ENCODE measurements at places on chromosomes 3 and 15.

- no peak for DNase-seq
These were observed 179.3 kb downstream of the FRMD5 start for GRCh38 chr15:44015545-44016305.

DNA sequence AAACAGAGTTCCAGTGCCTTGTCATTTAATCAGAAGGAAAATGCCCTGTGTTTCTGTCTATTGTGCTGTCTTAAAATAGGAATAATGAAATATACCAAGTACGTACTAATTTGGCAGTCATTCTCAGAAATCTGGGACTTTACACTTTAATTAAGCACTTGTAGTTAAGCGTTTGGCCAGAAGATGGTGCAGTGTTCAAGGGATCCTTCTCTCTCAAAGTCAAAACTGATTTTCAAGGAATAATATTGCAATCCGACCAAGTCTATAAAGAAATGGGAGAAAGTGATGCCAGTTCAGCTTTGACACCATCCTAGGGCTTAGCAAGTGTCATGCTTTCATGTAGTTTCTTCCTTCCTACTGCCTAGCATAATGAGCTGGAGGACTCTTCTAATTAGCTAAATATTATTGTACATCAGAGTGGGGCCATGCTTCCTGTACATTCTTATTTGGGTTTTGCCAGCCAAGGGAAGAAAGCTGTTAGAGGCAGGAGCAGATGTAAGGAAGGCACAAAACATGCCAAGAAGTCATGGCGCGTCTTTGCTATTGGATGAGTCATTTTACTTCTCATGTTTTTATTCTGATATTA is 64.8 kb downstream of the SAMMSON start:
- DNase-seq, result no peak

GRCh38 chr3:72897758-72898007 is 9.8 kb downstream of the GXYLT2 start:
- no peak for DNase-seq

DNA sequence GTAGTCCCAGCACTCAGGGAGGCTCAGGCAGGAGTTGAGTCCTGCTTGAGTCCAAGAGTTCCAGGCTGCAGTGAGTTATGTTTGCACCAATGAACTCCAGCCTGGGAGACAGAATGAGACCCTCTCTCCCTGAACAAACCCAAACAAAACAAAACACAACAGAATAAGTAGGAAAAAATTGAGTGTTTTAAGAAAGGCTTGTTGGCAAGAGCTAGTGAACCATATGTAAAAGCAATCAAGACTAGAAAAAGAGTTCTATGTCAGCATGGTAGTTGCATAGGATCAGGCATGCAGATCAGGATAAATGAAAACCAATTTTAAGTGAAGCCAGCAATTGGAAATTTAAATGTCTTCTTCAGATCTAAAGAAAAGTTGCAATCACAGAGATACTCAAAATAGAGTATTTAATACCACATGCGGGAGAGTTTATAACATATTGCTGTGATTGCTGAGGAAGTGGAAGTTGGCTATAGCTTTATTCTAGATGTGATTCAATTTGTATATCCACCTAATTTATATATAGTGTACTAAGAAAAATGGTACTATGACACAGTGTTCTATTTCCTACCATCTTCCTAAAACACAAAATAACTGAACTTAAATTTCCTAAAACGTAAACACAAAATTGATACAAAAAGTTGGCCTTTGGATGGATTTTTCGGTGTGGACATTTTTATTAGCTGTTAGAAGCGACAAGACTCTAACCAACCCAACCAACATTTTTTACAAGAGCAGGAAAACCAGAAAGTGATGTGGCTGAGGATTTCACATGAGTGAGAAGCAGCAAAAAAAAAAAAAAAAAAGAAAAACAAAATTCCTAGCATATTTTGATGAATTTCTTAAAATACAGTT is 101.9 kb upstream of the ROBO1 start:
- no peak for DNase-seq

GRCh38 chr15:34014556-34014955 is 24.4 kb downstream of the AVEN start:
- DNase-seq, result no peak

DNA sequence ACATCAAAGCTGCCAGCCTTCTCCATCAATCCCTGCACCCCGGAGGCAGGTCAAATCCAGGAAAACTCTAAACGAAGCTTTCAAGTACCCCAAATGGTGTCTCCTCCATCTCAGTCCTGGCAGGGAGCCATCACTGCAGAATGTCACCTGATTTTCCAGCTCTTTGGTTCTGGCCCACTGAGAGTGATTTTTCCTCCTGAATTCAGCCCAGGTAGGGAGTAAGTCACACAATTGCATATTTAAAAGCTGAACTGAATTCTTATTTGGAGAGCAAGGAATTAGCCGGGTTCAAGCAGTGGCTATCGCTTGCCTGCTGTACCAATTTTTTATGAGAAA is 5.3 kb downstream of the RFTN1 start:
- DNase-seq, result no peak

DNA sequence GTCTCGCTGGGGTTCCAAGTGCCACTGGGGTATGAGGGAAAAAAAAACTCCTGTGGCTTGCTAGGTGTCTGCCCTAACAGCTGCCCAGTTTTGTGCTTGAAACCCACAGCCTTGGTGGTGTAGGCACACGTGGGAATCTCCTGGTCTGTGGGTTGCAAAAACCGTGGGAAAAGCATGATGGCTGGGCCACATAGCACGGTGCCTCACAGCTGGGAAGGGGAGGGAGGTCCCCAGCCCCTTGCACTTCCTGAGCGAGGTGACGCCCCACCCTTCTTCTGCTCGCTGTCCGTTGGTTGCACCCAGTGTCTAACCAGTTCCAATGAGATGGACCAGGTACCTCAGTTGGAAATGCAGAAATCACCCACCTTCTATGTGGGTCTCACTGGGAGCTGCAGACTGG is 144.3 kb downstream of the KBTBD8 start:
- no peak for DNase-seq

- DNase-seq, result no peak
These were observed 56.8 kb downstream of the IGSF11 start for GRCh38 chr3:118977671-118978392.

- DNase-seq, result no peak
These were observed 55.6 kb downstream of the CGGBP1 start for GRCh38 chr3:88003115-88003755.

GRCh38 chr15:90413411-90414379 is 25.7 kb downstream of the IQGAP1 start:
- no peak for DNase-seq

- DNase-seq, result no peak
These were observed 34.3 kb downstream of the DNAJB8 start for GRCh38 chr3:128432301-128432970.

DNA sequence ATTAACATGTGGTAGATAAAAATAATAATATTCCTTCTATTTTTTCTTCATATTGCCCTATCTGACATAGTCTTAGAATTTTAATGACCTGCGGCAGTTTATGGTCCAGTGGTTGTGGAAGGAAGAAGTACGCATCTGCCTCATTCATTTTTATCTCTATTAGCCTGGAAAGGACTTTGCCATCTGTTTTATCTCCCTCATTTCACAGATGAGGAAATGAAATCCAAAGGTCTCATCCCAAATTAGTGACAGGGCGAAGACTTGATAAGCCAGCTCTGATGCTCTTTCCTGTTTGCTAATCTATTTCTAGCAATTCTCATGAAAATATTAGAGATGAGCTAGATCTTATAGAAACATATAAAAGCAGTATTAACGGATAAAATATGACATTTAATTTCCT is 113.3 kb downstream of the KLHL25 start:
- DNase-seq, result no peak

- no peak for DNase-seq
These were observed 61.1 kb downstream of the DIPK2A start for GRCh38 chr3:144032531-144033239.

GRCh38 chr3:59404851-59405250 is 355.0 kb upstream of the CFAP20DC start:
- no peak for DNase-seq

DNA sequence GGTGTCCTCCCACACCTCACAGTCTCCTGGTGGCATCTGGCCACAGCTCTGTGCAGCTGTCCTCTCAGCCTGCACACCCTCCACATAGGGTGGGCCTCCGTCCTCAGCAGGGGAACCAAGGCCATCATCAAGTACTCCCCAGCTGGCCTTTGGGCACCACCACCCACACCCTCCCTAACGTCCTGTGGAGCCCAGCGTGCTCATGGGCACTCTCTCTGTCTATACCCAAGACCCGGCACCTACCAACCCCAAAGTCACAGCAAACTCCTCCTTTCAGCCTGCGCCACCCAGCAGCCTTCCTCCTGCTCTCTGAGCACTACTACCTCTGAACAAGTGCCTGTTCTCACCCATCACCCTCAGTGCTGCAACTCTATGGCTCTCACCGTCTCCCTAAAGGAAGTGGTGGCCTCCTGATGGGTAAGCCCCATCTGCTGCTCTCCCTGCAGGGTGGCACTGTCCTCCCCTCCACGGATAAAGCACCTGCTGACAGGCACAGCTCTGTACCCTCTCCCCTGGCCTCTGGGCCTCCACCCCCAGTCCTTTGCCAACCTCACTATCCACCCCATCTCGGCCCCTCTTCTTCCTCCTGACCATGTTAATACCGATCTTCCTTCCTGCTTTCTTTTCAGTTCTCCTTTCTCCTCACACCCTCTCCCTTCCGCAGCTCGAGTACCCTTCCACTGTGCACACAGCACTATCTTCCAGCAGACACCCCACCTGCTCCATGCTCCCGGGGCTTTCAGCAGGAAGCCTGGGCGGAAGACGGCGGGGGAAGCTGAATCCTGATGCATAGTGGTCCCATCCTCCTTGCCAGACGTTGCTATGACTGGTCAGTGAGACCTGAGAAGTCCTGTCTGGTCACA is 31.5 kb downstream of the SLC41A3 start:
- peak; percentile 23 for DNase-seq

DNA sequence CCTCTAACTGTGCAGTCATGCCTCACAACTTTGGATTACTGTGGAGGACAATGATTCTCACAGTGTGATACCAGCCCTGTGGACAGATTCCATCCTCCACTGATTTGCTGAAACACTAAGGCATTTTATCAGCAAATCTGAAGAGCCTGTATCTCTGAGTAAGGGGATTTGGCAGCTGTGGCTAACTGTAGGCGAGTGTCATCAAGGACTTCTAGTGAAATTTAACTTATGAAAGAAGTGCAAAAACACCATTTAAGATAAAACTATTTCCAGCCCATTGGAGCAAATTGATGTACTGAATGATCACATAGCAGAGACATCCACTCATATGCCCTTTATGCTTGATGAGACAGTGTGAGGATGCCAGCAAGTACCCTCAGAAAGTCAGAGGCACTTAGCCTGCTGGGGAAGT is 13.9 kb upstream of the TMPRSS7 start:
- no peak for DNase-seq

- DNase-seq, result no peak
These were observed 24.3 kb upstream of the GPR171 start for GRCh38 chr3:151227266-151227806.

- DNase-seq, result no peak
These were observed 66.6 kb downstream of the SLC12A8 start for GRCh38 chr3:125145751-125146475.

- DNase-seq, result no peak
These were observed 63.9 kb downstream of the TNFAIP8L3 start for GRCh38 chr15:51030649-51031316.

DNA sequence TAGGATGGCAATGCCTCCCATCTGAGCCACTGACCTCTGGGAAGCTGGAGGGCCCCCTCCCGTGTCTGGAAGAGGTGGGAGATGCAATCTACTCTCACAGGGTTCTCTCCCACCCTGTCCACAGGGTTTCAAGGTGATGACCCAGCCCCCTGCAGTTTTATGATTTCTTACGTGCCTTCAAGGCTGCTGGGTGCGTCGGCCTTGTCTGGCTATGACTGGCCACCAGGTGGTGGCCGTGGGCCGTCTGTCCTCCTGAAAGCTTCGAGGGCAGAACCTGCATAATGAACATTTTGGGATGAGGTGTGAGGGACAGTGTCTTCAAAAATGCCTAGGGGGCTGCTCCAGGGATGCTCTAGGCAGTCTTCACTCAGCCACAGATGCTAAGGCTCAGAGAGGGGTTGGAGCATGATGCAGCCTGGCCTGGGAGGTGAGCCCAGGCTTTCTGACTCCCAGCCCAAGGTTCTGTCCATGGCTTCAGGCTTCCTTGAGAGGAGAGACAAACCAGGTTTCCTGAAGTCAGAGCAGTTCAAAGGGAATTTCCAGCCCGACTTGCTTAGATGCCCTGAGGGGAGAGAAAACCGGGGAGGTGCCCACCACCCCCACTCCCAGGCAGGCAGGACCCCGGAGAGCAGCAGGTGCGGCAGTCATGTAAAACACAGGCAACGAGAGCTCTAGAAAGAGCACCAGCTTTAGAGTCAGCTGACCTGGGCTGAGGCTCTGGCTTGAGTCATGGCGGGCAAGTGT is 18.7 kb downstream of the ISG20 start:
- no peak for DNase-seq

GRCh38 chr15:85778107-85778776 is 16.5 kb downstream of the KLHL25 start:
- no peak for DNase-seq

DNA sequence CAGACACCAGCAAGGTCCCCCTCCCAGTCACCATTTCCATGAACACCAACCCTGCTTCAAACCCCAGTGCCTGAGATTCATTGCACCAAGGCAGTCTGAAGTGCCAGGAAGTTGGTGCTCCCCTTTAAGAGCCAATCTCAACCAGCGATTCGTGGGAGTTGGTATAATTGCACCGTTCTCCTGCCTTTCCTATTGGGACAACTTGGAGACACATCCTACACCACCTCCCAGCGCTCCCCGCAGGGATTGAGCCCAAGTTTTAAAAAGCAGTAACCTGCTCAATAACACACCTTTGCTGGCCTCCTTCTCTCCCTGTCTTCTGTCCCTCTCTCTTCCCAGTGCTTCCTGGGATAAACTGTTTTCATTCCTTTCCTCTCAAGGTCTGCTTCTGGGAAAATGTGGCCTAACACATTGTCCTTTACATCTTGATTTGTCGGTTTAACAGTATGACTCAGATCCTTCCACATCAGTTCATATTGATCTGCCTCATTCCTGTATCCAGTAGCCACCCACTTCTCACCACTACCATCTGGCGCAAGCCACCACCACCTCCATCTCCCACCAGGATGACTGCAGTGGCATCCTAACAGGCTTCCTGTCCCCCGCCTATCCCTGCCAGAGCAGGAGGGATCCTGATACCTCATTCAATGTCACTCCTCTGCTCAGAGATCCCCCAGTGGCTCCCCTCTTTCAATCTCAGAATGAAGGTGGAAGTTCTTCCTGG is 37.8 kb upstream of the HRH1 start:
- no peak for DNase-seq

DNA sequence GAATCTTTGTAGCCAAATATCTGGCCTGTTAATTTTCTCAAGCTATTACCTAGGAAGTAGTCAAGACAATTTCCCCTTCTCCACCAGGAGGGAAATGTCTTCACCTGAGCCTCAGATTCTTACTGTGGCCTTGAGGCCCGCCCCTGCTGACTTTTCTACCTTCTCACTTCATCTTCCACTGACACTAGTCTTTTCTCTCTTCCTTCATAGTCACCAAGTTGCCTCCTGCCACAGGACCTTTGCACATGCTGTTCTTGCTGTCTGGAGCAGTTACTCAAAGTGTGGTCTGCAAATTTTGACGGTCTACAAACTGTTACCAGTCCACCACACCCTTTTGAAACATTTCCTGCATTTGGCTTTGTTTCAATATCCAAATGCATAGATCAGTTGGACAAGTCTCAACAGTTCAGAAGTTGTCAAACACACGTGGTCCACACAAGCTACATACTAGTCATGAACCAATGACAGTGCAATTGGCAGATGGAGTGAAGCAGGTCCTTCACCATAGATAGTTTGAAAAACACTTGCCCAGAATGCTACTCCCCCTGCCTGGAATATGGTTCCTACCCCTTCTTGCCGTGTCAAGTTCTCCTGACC is 100.5 kb downstream of the OSBPL10 start:
- no peak for DNase-seq

- no peak for DNase-seq
These were observed 452.8 kb downstream of the FOXP1 start for GRCh38 chr3:71130471-71131374.

- no peak for DNase-seq
These were observed 246.0 kb downstream of the EPHA3 start for GRCh38 chr3:89353465-89353864.
